ENCODE measurements at places on chromosomes 13 and 19.
A peak's percentile ranks its signal among the peaks of the same experiment; 100 is the strongest.

DNA sequence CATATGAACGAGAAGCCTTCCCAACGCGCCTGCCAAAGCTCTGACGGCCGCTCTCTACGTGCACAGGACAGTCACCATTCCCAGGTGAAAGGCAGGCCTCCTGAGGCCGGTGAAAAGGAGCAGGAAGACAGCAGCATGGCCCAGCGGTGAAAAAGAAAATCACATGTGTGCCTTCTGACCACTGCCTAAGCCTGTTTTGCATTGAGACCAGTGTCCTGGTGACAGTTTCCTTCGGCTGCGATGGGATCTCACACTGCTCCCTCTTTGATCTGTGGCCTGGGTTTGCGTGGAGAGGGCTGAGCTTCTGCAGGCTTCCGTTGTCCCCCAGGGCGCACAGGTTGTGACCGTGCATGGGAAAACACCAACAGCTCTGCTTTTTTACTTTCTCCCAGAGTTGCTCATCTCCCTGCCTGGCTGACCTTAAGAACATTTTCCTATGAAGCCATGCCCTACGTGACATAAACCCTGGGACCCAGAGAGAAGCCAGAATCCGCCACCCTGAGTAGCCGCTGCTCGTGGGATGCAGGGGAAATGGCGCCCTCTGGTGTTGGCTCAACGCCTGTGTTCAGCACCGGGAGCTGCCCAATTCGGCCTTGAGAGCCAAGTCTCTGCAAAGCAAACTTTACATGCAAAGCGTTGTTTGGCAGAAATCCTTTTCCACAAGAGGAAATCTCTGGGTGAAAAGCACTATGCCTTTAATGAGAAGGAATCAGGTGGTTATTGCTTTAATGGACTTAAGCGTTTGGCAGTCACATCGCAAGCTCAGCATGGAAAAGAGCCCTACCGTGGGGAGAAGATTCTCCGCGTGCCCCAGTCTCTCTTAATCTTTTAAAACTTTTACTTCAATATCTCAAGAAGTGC lies 112.2 kb upstream of the GPR12 start:
- H3K4me3 ChIP-seq, result no peak overlapping the region
- peaks cover 10% of the 10 kb centered on the region for H3K27me3 ChIP-seq
- peaks cover 4% of the 10 kb centered on the region for H3K36me3 ChIP-seq
- no peak overlapping the region for H3K27ac ChIP-seq
- no peaks in the 10 kb centered on the region for H3K4me1 ChIP-seq

DNA sequence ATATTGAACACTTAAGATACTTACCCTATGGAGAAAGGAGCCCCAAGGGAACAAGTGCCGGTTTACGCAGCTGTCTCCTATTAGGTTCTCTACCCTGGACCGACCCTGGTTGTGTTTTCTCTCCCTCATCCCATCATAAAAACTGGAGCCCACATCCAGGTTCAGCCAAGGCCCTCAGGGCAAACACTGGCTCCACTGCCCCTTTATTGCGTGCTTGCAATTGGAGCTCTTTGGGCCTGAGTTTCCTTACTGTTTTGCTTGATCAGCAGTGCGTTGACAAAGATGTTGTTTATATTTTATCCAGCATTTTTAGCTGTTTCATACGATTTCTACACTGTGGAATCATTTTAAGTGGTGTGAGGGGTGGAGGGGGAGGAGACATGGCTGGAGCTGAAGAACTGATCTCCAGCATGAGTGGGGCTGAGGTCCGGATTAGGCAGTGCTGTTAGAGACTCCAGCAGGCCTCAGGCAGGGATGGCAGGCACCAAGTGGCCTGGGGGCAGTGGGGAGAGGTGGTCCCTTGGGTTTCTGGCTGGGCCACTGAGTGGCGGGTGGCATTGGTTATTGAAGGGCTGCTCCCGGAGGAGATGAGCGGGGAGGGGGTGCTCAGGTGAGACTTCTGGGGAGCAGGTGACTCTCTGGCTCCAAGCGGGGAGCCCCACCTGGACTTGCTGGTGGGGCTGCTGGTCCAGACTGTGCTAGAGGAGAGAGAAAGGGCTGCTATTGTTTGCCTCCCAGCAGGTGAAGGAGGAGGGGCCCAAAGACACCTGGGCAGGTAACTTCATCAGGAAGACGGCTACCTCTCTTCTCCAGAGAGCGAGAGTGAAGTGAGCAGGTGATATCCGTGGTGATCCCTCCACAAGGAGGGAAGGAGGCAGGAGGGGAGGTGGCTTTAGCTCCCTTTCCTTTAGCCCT lies 62.4 kb upstream of the RNF113B start:
- peaks cover 54% of the 10 kb centered on the region for H3K36me3 ChIP-seq
- H3K4me3 ChIP-seq, result peak overlapping the region; percentile 46
- DNase-seq, result no peak
- H3K27me3 ChIP-seq, result no peaks in the 10 kb centered on the region
- peak overlapping the region; percentile 94 for H3K27ac ChIP-seq
- peaks cover 82% of the 10 kb centered on the region for H3K4me1 ChIP-seq

- H3K27ac ChIP-seq, result peak overlapping the region; percentile 99
- peaks cover 61% of the 10 kb centered on the region for H3K4me1 ChIP-seq
- DNase-seq, result peak; percentile 100
- peak overlapping the region; percentile 95 for H3K4me3 ChIP-seq
- H3K36me3 ChIP-seq, result no peaks in the 10 kb centered on the region
These were observed 8.6 kb downstream of the C19orf81 start for GRCh38 chr19:50657712-50658440.

DNA sequence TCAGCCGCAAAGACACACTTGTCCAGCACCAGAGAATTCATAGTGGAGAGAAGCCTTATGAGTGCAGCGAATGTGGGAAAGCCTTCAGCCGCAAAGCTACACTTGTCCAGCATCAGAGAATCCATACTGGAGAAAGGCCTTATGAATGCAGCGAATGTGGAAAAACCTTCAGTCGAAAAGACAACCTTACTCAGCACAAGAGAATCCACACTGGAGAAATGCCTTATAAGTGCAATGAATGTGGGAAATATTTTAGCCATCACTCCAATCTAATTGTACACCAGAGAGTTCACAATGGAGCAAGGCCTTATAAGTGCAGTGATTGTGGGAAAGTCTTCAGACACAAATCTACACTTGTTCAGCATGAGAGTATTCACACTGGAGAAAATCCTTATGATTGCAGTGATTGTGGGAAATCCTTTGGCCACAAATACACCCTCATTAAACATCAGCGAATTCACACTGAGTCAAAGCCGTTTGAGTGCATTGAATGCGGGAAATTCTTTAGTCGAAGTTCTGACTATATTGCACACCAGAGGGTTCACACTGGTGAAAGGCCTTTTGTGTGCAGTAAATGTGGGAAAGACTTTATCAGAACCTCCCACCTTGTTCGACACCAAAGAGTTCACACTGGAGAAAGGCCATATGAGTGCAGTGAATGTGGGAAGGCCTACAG lies 6.8 kb downstream of the ZNF134 start:
- peaks cover 100% of the 10 kb centered on the region for H3K36me3 ChIP-seq
- DNase-seq, result no peak
- H3K27me3 ChIP-seq, result peaks cover 3% of the 10 kb centered on the region
- peak overlapping the region; percentile 25 for H3K4me3 ChIP-seq

DNA sequence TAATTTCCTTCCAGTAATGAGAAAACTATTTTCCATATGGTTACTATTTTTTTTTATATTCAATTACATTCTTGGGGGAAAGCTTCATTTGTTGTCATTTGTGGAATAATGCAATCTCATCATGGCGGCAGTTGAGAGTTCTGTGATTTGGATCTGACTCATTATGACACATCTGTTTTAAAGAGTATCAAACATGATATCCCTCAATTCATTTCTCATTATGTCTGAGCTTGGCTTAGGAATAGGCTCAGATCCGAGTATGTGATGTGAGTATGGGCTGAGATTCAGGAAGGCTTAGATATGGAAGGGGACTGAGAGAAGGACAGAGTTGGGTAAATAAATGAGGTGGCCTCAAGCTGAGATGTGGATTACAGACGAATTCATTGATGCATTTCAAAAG lies 64.4 kb downstream of the POSTN start:
- no peaks in the 10 kb centered on the region for H3K4me1 ChIP-seq
- no peak overlapping the region for H3K27ac ChIP-seq
- peaks cover 6% of the 10 kb centered on the region for H3K36me3 ChIP-seq
- H3K4me3 ChIP-seq, result no peak overlapping the region
- DNase-seq, result no peak

- H3K4me3 ChIP-seq, result no peak overlapping the region
- H3K4me1 ChIP-seq, result no peaks in the 10 kb centered on the region
- no peak overlapping the region for H3K27ac ChIP-seq
These were observed 36.4 kb downstream of the COG3 start for GRCh38 chr13:45501175-45501526.

Data from nephron progenitor cell (in vitro differentiated cells).